ENCODE measurements at places on chromosomes 11 and 22.

GRCh38 chr11:28649922-28650321, 541.7 kb downstream of the METTL15 start:
- DNase-seq, result no peak

GRCh38 chr11:35035894-35036408, 103.0 kb upstream of the CD44 start:
- DNase-seq, result no peak

DNA sequence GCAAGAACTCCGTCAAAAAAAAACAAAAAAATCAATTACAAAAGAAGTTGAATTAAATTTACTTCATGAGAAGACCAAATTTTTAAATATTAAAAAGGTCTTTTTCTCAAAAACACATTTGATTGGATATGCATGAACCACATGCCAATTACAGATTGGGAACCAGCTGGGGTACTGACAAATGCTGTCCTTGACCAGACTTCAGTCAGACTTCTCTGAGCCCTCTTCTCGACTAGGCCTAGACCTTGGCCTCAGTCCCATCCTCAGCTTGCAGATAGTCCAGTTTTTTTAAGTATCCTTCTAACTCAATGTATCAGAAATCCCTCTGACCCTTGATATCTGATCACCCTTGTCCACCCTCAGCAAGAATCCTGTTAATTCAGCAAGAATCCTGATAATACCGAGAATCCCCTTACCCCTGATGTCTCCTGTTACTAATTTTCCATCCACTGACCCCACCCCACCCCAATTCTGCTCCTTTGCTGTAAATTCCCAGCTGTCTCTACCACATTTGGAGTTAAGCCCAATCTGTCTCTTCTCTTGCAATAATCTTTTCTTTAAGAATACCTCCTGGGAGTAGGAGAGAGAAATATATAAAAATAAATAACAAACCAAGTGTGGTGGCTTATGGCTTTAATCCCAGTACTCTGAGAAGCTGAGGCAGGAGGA, 30.9 kb downstream of the OR4D9 start:
- no peak for DNase-seq

DNA sequence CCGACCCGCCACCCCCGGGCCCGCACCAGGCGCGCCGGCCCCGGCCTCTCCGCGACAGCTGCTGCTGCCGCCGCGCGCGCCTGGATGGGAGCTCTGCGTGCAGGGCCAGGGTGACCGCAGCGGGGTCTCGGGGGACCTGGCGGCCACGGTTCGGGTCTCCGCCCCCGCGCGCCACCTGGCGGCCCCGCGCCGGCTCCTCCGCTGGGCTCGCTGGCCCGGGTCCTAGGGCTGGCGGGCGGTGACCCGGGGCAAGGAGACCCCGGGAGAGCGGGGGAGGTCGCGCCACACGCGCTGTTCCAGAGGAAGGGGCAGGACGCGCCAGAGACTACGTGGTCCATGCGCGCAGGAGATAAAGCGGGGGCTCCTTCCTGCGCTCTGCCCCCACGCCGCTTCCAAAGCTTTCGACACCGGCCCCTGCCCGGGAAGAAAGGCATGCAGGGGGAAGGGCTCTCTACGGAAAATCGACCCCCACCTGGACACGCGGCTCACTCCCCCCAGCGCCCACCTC, 562 bp downstream of the SHANK2 start:
- DNase-seq, result peak; percentile 43

DNA sequence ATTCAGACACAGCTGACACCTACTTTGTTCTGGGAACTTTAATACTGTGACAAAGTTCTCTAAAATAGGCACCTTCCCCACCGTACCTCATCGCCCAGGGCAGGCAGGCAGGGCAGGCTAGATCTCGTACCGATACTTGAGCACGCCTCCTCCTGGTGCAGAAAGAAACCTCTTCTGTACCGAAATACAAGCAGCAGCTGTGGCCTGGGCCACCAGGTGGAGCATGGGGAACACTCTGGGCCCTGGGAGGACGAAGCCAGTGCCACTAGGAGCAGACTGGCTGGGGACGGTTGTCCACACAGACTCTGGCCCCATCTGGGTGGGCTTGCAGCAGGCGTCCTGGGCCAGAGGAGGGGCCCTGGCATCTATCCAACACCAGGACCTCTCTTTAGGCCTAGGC, 12.8 kb downstream of the PMM1 start:
- DNase-seq, result peak; percentile 28

DNA sequence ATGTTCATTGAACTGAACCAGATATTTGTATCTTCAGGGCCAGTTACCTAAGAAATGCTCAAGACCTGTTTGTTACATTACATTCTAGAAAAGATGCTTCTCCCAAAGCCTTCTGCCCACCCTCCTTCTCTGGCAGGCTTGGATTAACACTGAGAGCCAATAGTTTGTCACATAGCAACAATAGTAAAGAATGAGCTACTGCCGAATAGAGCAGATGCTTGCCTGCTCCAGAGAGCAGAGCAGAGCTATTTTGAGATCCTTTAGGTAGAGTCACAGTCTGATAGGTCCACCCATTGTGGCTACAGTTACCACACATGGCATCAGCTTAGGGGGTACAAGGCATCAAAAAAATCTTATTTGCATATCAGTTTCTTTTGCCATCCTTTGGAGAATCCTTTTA, 13.5 kb upstream of the EP300 start:
- no peak for DNase-seq

- no peak for DNase-seq
Measured at GRCh38 chr22:50702261-50702671, 29.6 kb downstream of the SHANK3 start.

DNA sequence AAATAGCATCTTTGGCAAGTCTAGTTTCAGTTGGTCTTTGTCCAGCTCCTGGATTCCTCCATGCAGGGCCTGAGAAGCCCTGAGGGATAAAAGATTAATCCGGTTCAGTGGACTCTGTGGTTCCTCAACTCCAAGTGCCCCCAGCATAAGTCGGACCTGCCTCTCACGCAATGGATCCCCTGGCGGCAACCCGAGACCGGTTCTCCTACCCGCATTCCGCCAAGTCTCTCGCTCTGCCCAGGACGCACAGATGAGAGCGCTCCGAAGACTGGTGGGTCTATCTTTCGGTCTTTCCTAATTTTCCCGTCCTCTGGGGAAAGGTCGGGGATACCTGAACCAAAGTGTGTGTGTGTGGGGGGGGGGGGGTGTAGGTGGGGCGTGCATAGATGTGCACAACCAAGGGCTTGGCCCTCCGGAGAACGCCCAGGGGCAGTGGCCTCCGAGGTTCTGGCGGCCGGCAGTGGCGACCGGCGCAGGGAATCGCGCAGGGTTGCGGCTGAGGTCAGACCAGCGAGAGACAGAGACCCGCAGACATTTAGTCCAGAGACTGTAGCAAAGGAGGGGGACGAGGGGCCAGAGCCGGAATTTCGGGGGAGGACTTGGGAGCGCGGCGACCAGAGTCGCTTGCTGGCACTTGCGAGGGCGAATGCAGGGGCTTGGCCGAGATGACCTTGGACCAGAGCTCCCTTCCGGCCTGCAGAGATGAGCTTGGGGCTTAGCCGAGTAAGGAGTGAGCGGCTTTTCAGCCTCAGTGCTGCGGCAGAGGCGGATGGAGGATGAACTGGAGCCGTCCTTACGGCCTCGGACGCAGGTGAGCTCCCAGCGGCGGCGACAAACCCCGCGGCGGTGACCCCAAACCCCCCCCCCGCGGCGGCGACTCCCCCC, 712 bp upstream of the SLC2A11 start:
- DNase-seq, result peak; percentile 51

DNA sequence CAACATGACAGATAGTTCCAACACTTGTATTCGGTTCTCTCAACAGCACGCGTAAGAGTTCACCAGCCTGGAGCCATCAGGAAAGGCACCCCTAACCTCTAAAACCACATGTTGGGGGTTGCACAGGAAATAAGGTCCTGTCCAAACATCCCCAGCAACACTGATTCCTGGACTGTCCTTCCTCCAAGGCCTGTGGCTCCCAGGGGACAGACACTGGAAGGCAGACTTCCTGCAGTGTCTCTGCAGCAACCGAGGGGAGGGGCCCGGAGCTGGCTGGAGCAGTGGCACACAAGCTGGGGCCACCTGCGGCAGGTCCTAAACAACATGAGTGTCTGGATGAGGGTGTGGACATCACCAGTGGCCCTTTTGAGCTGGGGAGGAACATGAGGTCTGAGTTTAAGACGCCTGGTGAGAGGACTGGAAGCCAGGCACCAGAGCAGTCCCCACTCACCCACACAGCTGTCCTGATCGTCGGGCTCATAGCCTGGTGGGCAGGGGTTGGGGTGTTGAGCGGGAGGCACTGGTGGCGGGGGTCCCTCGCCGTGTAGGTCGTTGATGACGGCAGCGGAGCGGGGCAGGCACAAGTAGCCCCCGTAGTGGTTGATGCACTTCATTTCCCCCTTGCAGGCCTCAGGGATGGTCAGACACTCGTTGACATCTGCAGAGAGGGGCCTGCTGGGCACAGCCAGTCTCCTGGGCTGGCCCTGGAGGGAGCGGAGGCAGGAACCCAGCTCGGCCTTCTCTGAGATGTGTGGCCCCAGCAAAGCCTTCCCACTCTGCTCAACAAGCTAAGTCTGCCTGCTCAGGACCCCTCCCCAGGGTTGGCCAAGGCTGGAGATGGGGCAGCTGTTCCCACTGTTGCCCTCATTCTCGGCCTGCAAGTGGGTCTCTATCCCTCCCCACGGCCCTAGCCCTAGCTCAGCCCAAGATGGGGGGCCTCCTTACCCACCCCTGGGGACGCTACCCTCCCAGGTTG, 1.6 kb downstream of the EFEMP2 start:
- DNase-seq, result peak; percentile 66

GRCh38 chr11:111259896-111260295, 14.4 kb downstream of the POU2AF2 start:
- DNase-seq, result no peak

DNA sequence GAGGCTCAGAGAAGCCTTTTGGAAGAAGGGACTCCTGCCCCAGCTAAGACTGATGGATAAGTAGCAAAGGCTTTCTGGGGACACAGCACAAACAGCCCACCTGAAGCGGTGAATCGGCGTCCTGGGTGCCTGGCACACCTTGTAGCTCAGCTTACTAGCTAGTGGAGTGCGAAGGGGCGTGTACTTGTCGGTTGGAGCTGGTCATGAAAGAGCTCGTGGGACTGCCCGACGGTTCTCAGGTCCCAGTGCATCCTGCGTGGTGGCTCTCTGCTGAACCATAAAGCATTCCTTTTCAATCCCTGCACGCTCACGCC, 690 bp upstream of the UVRAG start:
- peak; percentile 83 for DNase-seq

- no peak for DNase-seq
Measured at GRCh38 chr11:88454881-88455280, 117.3 kb upstream of the CTSC start.

GRCh38 chr11:17753641-17754040, 19.1 kb downstream of the KCNC1 start:
- DNase-seq, result no peak

DNA sequence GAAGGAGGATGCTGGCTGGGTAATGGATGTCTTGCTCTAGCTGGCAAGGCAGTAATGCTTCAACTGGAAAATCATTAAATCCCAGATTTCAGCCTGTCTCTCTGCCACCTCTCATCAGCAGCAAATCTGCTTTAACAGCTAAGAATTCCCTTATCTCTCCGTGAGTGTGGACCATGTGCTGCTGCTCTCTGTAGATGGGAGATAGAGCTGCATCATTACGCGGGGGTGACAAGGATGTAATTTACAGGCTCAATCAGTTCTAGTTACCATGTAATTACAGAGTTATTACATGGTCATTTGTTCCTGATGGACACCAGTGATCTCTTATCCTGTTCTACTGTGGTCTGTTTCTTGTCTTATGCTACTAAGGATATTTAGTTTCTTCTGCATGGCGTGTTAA, 665.4 kb downstream of the NTM start:
- DNase-seq, result no peak

DNA sequence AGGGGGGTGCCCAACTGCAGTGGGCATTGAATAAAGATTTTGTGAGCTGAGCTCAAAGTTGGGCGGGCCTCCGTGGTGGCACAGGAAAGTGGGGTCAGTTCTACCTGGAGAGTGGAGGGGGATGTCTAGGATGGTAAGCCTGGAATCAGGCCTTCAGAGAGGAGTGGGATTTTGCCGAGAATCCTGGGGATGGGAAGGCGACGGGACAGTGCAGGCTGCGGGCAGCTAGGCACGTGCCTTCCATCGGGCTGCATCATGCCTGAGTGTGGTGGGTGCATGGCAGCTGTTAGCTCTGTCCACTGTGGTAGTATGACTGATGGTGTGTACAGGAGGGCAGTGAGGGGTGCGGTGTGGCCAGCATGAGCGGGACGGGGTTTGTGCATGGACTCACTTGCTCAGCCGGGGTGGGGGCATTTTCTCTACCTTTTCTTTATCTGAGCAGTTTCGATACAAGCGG, 3.6 kb downstream of the SHANK3 start:
- DNase-seq, result no peak

DNA sequence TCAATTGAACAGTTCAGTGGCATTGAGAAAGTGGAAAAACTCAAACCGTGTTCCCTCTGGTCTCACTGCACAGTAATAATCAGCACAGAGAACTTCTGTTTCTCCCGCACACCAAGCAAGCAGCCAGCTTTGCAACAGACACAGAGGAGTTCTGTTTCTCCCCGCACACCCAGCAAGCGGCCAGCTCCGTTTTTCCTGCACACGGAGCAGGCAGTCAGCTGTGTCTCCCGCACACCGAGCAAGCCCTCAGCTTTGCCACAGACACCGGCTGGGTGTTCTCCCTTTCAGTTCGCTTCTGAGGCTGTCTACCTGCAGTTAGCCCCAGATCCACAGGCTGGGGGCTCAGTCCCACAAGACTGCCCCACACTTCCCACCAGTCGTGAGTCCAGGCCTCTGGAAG, 9.9 kb upstream of the TALDO1 start:
- DNase-seq, result no peak

- DNase-seq, result no peak
Measured at GRCh38 chr22:48047722-48048500, 1285.5 kb downstream of the TBC1D22A start.

GRCh38 chr11:126062679-126063506, at the start of gene CDON:
CDON (minus strand) TSS chr11:126062866; CDS start chr11:126023476, 39,390 bp downstream.
- peak; percentile 94 for DNase-seq

GRCh38 chr22:19747551-19747950, 13.0 kb upstream of the TBX1 start:
- no peak for DNase-seq

- DNase-seq, result no peak
Measured at GRCh38 chr11:70398834-70399680, 728 bp downstream of the CTTN start.

DNA sequence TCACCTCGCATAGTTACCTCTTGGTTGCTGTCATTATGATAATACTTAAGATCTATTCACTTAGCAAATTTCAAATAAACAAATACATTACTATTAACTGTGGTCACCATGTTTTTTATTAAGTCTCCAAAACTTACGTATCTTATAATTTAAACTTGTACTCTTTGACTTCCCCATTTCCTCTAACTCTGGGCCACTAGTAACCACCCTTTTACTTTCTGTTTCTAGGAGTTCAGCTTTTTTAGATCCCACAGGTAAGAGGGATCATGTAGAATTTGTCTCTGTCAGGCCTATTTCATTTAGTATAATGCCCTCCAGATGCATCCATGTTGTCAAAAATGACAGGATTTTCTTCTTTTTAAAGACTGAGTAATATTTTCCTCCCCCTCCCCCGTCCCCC, 212.4 kb upstream of the C11orf87 start:
- no peak for DNase-seq

- no peak for DNase-seq
Measured at GRCh38 chr11:130679247-130679646, 230.8 kb downstream of the ADAMTS15 start.
